CD8-positive, alpha-beta T cell (primary cell): ENCODE measurements at places on chromosomes 1 and 21.

GRCh38 chr1:212827831-212828278 lies 19.6 kb downstream of the SPATA45 start:
- no peak for DNase-seq

DNA sequence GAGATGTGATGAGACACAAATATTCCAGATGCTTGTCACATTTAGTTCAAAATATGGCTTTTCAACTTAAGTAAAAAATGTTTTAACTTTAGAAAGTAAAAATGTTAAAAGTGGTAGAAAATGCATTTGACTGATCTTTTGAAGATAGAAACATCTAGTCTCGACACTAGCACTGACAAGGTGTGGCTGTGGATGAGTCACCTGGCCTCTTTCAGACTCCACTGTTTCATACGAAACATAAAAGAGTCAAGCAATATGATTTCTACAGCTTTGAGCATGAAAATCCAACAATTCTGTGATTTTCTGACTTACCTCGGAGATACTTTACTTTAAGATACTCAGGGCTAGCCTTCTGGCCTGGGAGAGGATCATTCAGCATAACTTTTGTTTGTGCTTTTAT lies 47.7 kb downstream of the TTC13 start:
- no peak for DNase-seq

DNA sequence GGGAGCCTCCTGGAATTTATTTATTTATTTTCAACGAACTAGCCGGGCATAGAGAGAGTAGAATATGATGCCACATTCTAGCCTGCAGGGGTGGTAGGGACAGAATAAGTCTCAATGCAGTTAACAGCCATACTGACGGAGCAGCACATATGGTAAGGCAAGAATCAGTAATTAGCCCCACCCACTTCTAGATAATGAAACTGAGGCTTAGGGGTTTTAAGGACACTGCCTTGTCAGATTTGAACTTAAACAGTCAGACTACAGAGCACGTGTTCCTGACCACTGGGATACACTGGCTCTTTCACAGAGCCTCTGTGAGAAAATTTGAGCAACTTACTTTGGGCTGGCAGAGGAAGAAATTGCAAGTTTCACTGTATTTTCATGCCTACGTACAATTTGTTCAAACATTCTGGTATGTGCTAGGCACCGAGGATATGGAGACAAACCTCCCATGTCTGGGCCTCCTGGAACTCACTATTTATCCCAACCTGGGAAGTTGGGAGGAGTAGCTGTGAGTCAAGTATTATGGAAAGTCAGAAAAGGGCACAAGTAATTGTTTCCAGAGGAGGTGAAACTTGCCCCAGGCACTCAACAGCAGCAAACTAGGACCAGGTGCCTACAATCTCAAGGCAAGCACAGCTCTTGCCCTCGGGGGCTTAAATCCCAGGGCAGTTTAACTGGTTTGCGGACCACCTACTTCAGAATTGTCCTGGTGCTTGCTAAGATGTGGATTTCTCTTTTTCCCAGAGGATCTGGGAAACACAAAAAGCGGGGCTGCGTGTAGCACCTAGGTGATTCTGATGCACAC lies 1.6 kb upstream of the CLIC4 start:
- DNase-seq, result no peak

DNA sequence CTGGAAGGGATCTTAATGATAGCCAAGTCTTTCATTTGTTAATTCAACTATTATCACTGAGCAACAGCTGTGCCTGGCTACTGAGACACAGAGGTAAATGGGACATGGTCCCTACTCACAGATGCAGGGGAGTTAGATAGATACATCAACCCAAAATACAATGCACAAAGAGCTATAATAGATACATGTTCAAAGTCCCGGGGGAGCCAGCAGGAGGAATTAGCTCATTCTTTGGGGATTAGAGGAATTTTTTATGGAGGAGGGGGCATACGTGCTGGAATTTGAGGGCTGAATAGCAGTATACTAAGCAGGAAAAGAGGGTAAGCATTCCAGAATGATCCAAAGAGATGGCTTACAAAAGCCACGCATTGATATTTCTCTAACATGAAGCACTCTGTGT lies 34.6 kb downstream of the C8B start:
- DNase-seq, result no peak

- no peak for DNase-seq
Measured at GRCh38 chr1:54112705-54113368, 40.0 kb downstream of the CDCP2 start.

GRCh38 chr1:165327538-165327937 lies 29.0 kb downstream of the LMX1A start:
- DNase-seq, result no peak

- no peak for DNase-seq
Measured at GRCh38 chr1:163970151-163970550, 588.8 kb upstream of the PBX1 start.

GRCh38 chr1:3069491-3070308 lies 697 bp downstream of the PRDM16 start:
- no peak for DNase-seq

GRCh38 chr1:58754683-58755467 lies 29.0 kb downstream of the JUN start:
- no peak for DNase-seq

DNA sequence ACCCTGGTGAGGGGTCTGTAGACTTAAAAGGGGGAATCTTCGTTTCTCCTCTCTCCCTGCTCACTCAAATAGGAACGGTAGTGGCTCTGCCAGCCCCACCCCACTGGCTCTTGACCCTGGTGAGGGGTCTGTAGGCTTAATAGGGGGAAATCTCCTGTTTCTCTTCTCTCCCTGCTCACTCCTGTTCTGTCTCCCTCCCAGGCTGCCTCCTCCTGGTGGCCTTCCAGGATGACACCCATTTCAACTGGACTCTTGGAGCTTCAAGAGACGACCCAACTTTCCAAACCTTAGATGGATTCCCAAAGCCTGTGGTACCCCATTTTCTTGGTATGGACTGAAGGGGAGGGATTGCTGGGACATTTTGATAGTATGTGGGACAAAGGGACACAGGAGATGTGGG lies 1.4 kb upstream of the EPHB2 start:
- no peak for DNase-seq

DNA sequence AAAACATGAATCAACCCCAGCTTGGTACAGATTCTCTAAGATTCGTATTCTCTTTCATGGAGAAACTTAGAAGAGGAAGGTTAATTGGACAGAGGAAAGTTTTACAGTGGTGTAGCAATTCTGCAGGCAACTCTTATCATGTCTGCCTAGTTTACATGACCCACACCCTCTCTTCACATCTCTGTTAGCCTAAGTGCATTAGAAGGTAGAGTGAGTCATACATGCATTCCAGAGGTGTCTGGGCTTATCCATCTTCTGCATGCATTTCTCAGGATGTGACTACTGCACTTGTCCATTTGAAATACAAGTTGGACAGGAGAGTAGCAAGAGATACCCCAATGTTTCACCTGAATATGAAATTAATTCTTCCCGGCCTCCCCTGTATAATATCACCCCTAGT lies 578.4 kb upstream of the NCAM2 start:
- no peak for DNase-seq

DNA sequence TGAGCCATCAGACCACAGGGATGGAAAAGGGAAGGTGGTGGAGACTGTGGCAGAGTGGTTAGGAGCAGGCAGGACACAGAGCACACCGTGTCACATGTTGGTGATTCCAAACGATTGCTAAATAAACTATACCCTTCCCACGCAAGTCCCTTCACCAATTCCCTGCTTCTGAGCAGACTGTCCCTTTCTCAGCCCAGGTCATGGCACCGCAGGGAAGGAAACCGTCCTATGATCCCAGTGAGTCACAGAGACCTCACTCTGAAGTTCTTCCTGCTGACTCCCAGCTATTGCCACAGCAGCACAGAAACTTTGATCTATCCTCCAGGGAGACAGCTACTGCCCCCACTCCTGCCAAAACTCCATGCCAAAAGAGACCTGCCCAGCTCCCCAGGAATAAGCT lies 19.2 kb downstream of the RIMS3 start:
- DNase-seq, result no peak

- no peak for DNase-seq
Measured at GRCh38 chr1:224118688-224119087, 4.8 kb downstream of the FBXO28 start.

DNA sequence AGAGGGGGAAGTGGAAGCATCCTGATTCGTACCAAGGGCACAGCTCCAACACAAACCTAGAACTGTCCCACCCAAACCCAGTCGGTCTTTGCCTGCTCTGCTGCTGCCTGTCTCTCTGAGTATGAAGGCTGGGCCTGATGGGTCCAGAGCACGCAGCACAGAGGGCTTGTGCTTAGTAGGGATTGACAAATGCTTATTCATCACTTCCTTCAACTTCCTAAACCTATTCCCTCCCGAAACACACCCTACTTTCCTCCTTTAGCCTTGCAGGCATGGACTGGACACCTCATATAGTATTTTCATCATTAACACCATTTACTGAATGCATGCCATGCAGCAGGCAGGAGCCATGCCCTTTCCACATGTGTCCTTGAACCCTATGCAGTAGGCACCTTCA lies 31.3 kb downstream of the FOXO6 start:
- DNase-seq, result no peak

GRCh38 chr1:6357243-6357936 lies 36.2 kb downstream of the ACOT7 start:
- DNase-seq, result no peak

GRCh38 chr1:89457046-89457445 lies 67.6 kb upstream of the LRRC8B start:
- no peak for DNase-seq

GRCh38 chr1:174800216-174800851 lies 199.4 kb upstream of the CACYBP start:
- DNase-seq, result peak; percentile 6

DNA sequence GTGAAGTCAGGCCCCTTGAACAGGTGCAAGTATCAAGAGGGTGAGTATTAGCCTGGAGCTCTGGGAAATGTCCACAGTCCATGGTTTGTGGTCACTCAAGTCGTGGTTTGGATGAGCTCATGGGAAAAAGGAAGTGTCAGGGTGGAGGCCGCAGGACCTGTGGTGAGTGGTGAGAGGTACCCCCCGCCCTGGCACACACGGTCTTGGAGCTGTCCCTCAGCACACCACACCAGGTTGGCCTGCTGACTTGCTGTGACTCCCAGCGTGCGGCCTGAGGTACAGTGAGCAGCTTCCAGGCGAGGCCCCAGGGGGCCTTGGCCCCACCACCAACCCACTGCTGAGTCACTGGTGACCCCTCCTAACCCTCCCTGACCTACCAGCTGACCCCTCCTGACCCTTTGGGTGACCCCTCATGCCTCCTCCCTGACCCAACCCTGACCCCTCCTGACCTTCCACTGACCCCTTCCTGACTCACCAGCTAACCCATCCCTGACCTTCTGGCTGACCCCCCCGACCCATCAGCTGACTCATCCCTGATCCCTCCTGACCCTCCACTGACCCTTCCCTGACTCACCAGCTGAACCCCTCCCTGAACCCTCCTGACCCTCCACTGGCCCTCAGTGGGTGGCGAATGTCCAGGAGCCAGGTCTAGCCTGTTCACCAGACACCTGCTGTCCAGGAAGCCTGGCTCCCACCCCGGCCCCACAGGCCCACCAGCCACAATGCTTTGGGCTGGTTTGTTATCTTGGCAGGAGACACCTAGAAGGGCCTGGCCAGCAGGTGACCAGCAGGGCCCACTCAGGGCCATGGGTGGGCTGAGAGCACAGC lies 34.8 kb upstream of the RNF187 start:
- DNase-seq, result no peak

GRCh38 chr1:158818560-158818959 lies 12.6 kb upstream of the MNDA start:
- no peak for DNase-seq

GRCh38 chr1:19138958-19139581 lies 71.0 kb downstream of the UBR4 start:
- no peak for DNase-seq

DNA sequence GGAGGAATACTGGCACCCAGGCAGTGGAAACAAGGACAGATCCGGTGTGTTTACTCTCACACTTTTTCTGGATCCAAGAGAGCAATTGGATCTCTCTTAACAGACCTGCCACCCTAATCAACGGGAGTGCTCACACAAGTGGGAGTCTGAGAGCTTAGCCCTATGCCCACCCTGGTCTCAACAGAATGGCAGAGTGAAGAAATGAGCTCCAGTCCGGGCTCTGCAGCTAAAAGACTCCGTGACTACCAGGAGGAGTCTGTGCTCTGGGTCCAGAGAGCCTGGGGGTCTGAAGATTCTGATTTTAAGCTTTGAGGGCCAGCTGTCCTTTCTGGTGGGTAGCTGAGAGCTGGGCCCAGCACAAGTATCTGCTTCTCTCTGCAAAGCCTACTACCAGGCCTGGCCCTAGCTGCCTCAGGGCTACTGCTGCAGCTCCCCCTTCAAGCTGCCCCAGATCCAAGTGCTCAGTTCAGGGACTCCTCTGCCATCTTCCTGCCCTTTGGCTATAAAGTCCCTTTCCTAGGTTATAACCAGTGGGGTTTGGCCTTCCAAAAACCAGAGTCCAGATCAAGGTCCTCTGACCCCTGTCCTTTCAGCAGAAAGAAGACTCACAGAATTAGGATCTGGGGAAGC lies 3.9 kb downstream of the S100A9 start:
- no peak for DNase-seq

DNA sequence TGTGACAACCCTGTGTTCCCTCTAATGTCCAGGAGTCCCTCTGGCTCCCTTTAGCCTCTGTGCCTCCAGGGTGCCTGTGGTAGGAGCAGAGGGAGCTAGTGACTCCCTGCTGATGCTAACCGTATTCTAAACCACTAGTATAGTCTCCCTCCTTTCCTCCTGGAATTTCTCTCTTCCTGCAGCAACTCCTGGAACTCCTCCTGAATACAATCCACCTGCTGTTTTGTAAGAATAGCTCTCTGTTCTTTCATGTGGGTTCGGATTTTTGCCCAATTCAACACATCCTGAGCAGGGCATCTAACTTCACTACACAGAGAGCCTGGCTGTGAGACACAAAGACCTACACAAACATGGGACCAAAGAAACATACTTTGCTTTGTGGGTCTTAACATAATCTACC lies 107.9 kb downstream of the RUNX1 start:
- DNase-seq, result no peak

- peak; percentile 84 for DNase-seq
Measured at GRCh38 chr1:7667625-7668218, 103.4 kb upstream of the VAMP3 start.

DNA sequence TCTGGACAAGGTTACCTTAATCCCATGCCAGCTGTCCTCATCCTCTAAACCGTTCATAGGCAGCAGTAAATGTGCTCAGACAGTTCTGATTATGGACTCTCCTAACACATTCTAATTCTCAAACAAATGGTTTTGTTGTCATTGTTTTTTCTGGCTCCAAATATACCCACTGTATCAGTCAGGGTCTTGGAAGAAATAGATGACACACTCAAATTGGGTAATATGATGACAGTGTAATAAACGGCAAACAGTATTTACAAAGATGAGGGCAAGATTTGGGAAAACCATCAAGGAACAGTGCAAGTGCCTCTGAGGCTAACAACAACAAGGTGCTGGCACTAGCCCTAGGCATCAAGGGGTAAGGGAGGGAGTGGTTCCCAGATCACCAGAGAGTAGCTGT lies 4.3 kb upstream of the CDC20 start:
- no peak for DNase-seq

GRCh38 chr1:167776151-167776550 lies 54.4 kb downstream of the MPZL1 start:
- DNase-seq, result no peak

- DNase-seq, result no peak
Measured at GRCh38 chr1:179205284-179205683, 24.2 kb downstream of the ABL2 start.
